ENCODE measurements at places on chromosomes 7 and 10.

DNA sequence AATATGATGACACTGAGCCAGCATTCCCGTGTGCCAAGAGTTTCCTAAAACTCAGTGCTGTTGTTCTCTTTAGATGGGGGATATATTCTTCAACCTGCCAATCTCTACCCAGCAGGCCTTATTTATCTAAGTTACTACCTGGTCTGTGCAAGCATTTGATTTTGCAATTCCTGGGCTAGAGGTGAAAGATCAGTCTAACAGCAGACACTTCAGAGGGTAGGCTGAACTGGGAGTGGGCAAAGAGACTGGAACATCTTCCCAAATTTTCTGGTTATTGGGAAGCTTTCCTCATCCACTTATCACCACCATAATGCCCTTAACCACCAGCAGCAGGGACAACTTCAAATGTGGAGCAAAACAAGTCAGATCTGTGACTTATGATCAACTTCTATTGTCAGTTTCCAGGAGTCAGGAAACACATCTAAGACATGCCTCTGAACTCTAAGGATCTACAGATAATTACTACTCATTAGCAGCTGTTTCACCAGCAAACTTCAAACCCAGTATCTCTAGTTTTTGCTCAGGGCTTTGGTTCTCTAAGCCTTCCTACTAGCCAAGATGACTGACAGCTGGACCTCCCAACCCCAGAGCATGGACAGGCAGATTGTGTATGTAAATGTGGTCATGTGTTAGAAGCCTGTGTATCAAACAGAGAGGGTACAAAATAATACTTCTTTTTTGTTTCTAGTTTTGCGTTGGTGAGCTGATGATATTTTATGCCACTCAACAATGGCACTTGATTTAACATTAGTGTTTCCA, 1.0 kb downstream of the ASAH2 start:
- no peak for DNase-seq

DNA sequence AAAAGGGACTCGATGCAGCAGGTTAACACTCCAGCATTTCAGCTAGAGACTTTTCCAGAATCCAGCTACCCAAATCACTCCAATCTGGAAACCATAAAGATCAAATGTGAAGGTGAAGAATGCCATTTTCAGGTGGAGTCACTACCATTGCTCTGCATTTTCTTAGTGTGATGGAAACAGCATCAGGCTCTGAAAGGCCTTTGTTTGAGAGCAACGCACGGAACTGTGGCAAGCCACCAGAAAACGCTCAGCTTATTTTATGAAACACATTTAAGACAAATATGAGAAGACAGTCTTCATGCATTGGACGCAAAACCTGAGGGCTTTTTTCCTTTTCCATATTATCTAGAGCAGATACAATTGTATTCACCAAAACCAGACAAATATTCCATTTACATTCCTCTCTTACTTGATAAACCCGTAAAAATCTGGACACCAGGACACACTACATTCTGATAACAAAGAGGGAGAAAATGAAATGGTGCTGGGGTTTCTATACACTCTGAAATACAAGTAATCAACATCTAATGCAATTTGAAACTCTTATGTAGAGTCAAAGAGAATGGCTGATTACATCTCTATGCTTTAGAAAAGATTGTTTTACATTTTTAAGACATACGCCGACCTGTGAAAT, 99.1 kb downstream of the NRP1 start:
- DNase-seq: peak; percentile 50

DNA sequence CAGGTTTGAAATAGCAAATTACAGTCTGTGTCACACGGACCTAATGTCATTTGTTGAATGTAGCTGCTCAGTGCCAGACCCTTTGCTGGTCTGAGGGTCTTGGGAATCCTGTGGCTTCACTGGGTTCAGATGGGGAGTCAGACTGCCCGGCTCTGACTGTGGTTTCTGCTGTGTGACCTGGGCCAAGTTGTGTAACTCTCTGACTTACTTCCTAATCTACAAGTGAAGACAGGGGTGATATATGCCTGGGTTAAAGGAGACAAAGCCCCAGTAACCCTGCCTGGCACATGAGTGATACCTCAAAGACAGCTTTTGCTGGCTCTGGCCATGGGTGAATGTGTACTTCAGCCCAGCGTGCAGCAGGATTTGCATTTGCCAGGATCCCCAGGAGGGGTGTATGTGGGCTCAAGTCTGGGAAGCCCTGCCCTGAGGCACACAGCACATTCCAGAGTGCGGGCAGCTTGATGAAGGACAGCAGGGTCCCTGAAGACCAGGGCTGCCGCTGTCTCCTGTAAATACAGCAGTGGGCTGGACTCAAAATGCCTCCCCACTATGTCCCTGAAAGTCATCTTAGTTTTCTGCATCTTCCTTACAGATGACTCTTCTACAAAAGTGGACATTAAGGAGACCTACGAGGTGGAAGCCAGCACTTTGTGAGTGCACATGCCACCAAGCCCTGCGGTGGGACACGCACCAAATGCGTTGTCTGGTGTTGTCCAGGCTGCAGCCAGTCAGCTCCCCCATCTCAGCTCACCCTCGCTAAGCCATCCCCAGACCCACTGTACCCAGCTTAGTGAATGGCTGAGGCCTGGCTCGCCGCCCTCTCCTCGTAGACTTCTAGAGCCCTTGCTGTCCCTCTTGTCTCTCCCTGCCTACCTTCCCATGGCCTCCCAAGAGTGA, 16.4 kb downstream of the NACAD start:
- no peak for DNase-seq

GRCh38 chr10:109187677-109188076, 735.6 kb downstream of the XPNPEP1 start:
- no peak for DNase-seq

DNA sequence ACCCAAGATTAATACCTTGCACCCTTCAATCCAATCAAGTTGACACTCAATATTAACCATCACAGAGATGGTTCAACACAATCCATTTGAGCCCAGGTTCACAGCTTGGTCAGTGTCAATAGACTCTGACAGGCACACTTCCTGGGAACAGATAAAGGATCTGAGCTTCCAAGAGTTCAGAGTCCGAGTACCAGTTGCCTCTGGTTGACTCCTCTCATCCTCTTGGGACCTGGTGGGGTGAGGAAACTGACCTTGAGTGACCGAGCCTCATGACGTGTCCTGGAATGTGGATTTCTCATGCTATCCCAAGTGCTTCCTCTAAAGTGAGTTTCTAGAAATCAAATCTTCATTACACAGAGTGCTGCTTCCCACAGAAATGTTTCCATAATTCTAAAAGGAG, 162.0 kb downstream of the CYP26A1 start:
- no peak for DNase-seq

- DNase-seq: no peak
Measured at GRCh38 chr10:109588259-109588658, 335.1 kb downstream of the XPNPEP1 start.

DNA sequence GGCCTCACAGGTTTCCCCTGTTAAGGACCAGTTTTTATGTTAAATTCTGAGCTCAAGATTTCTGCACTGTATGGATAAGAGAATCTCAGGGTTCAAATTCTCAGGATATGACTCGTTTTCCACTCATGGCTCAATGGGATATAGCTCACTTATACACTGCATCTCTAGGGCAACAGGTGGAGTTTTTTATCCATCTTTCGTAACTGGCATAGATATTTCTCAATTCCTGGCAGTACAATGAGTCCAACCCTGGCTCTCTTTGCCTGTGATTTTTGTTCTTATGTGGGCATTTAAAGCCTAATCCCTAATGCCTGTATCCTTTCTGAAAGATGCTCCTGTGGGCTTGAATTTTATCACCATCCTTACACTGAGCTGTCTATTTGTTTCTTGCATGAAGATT, 7.6 kb downstream of the CCDC172 start:
- DNase-seq: no peak

DNA sequence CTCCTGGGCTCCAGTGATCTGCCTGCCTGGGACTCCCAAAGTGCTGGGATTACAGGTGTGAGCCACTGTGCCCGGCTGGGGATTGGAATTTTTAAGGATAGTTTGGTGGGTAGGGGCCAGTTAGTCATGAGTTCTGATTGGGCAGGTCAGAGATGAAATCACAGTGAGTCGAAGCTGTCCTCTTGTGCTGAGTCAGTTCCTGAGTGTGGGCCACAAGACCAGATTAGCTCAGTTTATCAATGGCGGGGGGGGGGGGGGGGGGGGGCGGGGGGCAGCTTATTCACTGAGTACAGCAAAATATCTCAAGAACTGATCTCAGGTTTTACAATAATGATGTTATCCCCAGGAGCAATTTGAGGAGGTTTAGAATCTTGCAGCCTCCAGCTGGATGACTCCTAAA, 11.6 kb upstream of the ERCC6 start:
- no peak for DNase-seq

- DNase-seq: no peak
Measured at GRCh38 chr7:1748076-1748838, 78.2 kb downstream of the ELFN1 start.

All from right forelimb (tissue), 1 donor.